ENCODE measurements at places on chromosomes 7 and 10.

DNA sequence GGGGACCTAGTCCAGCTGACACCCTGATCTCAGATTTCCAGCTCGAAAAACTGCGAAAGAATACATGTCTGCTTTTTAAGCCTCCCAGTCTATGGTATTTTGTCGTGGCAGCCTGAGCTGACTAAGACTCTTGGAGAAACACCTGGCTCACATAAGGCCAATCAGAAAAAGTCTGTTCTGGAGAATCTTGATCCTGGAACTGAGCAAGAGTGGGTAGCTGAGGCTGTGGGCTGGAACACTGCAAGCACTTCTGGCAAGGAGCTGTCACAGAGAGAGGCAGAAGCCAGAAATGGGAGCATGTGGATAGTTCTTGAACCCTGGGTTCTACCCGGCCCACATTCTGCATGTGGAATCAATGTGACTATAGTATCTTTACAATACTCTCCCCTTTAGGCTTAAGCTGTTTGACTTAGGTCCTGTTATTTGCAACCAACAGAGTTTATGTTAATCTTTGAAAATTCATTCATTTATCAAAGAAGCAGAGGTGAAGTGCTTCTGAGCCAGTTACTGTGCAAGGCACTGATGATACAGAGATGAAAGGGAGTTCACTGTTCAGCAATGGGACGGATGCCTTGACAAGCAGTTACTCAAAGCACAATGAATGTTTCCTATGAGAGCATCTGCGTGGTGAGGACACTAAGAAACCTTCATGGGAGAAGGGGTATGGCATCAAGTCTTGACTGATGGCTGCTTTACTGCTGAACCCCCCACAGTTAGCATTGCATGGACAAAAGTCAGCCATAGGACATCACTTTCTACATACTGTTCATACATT, 4.4 kb upstream of the C10orf90 start:
- peak; percentile 71 for DNase-seq

- DNase-seq = no peak
These were observed 148.3 kb upstream of the BMPER start for GRCh38 chr7:33757050-33757449.

GRCh38 chr10:6176691-6177231, 26.0 kb upstream of the PFKFB3 start:
- DNase-seq = no peak

DNA sequence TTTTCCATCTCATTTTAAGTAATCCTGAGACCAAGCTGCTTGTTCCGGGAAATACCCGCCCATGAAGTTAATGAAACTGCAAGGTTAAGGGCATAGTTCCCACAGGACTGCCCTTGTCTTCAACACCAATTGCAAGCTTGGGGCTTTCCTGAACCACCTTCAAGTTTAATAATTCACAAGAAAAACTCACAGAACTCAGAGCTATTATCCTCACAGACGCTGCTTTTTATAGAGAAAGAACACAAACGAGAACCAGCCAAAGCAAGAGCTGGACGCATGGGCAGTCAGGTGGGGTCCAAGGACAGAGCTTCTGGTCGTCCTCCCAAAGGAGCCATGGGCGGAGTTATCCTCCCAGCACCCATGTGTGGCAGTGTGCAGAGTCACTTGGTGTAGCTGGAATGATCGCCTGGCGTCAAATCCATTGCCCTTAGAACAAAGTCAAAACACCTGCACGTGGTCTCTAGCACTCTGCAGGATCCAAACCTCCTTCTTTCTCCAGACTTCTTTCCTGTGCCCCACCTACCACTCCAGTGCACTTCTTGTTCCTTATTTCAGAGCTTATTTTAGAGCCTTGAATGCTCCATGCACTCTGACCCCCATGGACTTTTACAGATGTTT, 56.7 kb downstream of the SNX10 start:
- no peak for DNase-seq
